Activated T-helper 1 cell treated with Interleukin-2 at 50 U/mL for 16 hours (primary cell): ENCODE measurements at places on chromosomes 4 and X.

DNA sequence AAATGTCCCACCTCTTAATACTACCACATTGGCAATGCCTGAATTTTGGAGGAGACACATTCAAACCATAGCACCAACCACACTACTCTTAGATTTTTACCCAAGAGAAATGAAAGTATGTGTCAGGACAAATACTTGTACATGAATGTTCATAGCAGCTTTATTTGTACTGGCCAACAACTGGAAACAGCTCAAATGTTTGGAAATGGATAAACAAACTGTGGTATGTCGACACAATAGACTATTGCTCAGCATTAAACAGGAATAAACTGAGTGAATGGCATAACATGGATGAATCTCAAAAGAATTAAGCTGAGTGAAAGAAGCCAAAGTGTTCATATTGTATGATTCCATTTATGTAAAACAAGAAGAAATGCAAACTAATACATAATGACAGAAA lies 18.5 kb upstream of the EDA start:
- no peak for DNase-seq

- no peak for DNase-seq
Measured at GRCh38 chr4:20889901-20890300, 189.6 kb downstream of the PACRGL start.

GRCh38 chr4:23422878-23423277 lies 467.0 kb downstream of the PPARGC1A start:
- DNase-seq = no peak

GRCh38 chrX:826448-826847 lies 195.9 kb downstream of the SHOX start:
- DNase-seq = no peak

GRCh38 chr4:156596706-156597329 lies 374.8 kb downstream of the PDGFC start:
- no peak for DNase-seq

GRCh38 chrX:13090027-13090338 lies 45.6 kb upstream of the FAM9C start:
- DNase-seq = no peak

DNA sequence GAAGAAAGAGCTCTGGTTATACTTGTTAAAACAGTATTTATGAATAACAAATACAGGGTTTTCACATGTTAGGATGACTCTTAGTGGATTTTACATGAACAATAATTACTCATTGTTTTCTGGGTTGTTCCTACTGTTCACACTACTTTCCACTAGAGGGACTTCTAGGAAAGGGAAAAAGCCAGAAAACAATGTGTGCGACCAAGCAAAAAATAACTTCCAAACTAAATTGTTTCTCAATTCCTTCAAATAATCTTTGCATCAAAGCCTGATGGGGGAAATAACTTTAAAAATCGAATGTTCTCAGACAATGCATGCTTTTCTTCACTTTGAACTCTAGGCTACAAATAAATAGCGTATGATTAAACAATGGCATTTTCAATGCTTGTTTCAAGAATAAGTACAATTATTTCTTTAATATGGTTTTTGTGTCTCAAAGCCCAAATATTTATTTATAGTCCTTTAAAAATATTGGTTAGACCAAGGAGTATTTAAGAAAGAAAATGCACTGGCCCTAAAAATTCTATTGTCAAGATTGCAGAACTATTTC lies 72.1 kb upstream of the ETNPPL start:
- DNase-seq = no peak

DNA sequence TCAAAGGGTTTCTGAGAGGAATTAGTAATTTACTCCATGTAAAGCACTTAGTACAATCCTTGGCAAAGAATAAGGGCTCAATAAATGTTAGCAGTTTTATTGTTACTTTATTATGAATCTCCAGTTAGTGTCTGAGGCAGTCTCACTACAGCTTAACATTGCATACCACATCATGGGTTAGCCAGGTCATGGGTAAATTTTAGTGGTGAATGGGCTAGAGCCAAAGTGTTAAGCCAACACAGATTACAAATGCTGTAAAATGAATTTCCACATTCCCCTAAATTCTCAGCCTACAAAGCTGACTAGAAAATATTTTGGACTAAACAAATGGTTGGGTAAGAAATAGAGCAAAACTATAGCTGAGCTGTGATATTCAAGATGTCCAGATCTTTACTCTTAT lies 72.4 kb downstream of the NRK start:
- no peak for DNase-seq

- DNase-seq = no peak
Measured at GRCh38 chrX:24768556-24768955, 74.8 kb downstream of the POLA1 start.

GRCh38 chr4:174490451-174490961 lies 31.8 kb downstream of the HPGD start:
- no peak for DNase-seq

GRCh38 chrX:154444755-154445246 lies 860 bp downstream of the FAM50A start:
- no peak for DNase-seq

- DNase-seq = no peak
Measured at GRCh38 chrX:131830400-131831184, 192.5 kb upstream of the STK26 start.
